ENCODE measurements at places on chromosomes 3 and 15. TPM values are rescaled to one million over a fixed set of nuclear protein-coding genes. Genes with fewer than 3 reads are reported as not detected.

The EOMES gene
- not detected for total RNA-seq

DNA sequence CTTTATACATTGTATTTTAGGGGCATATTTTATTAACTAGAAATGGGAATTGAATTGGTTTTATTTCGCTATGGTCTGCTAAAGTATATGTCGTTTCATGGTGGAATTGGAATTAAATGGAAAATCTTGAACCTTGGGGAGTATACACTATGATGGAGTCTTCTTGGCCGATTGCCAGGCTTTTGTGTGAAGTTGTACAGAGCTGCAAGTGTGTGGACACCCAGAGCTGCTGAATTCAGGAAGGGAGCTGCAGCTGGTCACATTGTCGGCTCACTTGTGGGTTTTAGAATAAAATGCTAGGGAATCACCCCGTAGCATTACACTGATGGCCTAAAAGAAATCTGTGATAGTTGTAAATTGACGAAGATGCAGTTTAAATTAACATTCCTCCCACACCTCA, 35.1 kb downstream of the USP3 start:
- H3K4me1 ChIP-seq = peaks cover 9% of the 10 kb centered on the region
- peaks cover 7% of the 10 kb centered on the region for H3K36me3 ChIP-seq
- DNase-seq = peak; percentile 61
- H3K4me3 ChIP-seq = no peak overlapping the region
- H3K27me3 ChIP-seq = no peaks in the 10 kb centered on the region

GRCh38 chr3:188689101-188689574, 482.6 kb upstream of the TPRG1 start:
- H3K27me3 ChIP-seq = no peaks in the 10 kb centered on the region
- H3K4me1 ChIP-seq = no peaks in the 10 kb centered on the region
- no peak for DNase-seq
- H3K4me3 ChIP-seq = no peak overlapping the region
- H3K36me3 ChIP-seq = no peaks in the 10 kb centered on the region

- H3K4me1 ChIP-seq = no peaks in the 10 kb centered on the region
- H3K27me3 ChIP-seq = no peaks in the 10 kb centered on the region
- DNase-seq = no peak
- H3K4me3 ChIP-seq = no peak overlapping the region
These were observed 120.5 kb downstream of the AQP9 start for GRCh38 chr15:58258501-58259292.

DNA sequence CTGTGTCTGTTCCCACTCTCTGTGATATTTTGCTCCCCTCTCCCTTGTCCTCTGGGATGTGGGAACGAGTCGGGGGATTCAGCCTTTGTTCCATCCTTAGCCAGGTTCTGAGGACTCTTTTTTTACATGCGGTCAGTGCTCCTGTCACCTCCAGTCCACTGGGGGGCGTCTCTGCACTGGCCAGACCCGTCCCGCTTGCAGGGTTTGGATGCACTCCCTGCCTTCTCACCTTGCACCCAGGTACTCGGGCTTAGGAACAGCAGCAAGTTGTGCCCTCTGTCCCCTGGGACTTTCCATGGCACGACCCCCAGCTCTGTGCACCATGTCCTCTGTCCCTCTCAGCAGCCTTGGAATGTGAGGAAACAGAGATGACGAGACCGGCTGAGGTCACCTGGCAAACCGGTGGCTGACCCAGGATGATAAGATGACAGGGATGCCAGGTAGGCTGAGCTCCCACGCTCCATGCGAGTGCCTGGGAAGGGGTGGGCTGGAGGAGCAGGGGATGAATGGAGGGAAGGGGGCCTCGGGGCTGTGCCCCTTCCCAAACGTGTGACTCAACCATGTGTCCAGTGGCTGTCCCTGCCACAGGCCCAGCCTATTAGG, 27.3 kb upstream of the FGD5 start:
- H3K27ac ChIP-seq = no peak overlapping the region
- no peaks in the 10 kb centered on the region for H3K4me1 ChIP-seq
- H3K36me3 ChIP-seq = no peaks in the 10 kb centered on the region
- peak; percentile 46 for DNase-seq

- H3K27me3 ChIP-seq = no peaks in the 10 kb centered on the region
- H3K27ac ChIP-seq = no peak overlapping the region
- no peak overlapping the region for H3K4me3 ChIP-seq
- DNase-seq = no peak
- H3K4me1 ChIP-seq = no peaks in the 10 kb centered on the region
These were observed 30.8 kb downstream of the IFT122 start for GRCh38 chr3:129470861-129471260.

The TRIM71 gene
- 0.05 TPM for total RNA-seq

DNA sequence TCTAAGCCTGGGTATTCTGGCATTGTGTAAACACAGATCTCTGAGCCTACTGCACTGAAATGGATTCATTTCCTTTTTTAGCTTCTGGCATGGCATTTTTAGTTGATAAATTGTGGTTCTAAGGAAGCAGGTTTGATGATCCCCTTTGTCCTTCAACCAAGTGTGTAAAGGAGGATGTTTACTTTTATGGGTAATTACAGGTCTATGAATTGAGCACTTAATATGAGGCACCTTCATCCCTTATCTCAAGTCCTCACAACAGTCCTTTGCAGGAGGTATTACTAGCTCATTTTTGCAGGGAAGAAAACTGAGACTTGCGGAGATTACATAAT, 30.8 kb upstream of the ZBTB38 start:
- H3K4me3 ChIP-seq = no peak overlapping the region
- H3K27ac ChIP-seq = no peak overlapping the region
- peaks cover 9% of the 10 kb centered on the region for H3K4me1 ChIP-seq
- no peaks in the 10 kb centered on the region for H3K27me3 ChIP-seq
- DNase-seq = no peak

The FOXL2NB gene
- total RNA-seq = 0.23 TPM

DNA sequence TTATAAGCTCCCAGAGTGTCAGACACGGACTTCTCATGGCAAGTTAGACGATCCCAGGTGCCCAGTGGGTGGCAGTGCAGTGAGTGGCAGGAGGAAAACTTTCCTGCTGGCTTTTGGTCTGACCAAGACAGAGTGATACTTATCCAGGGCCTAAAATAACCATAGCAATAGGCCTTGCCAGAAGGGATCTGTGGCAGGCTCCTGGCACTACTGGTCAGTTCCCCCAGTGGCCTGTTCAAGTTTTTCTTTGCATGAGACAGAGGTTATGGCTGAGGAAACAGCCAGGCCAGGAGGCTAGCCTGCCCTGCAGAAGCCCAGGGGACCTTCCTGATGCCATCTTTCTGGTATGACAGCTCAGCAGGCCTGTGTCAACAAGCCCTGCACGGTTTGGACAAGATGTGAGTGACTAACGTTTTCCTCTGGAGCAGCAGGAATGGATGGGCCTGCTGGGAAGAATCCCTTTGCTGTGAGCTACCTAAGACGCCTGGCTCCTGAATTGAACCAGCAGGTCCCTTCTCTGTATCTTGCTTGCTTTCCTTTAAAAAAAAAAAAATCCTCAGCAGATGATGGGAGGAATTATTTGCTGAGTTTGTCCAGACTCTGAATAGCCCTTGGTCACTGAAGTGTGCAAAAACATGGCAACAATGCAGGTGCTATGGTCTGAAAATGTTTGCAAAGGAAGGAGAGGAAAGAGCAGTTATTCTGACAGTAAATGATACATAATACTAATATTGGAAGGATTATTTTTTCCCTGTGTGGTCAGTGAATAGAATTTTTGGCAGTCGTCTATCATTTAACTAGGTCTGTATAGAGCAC, 18.0 kb downstream of the SCG5 start:
- no peak for DNase-seq
- H3K4me3 ChIP-seq = no peak overlapping the region
- H3K27ac ChIP-seq = no peak overlapping the region
- H3K36me3 ChIP-seq = no peaks in the 10 kb centered on the region
- no peaks in the 10 kb centered on the region for H3K27me3 ChIP-seq
- peaks cover 12% of the 10 kb centered on the region for H3K4me1 ChIP-seq

- no peak overlapping the region for H3K27ac ChIP-seq
- no peak overlapping the region for H3K4me3 ChIP-seq
- H3K27me3 ChIP-seq = no peaks in the 10 kb centered on the region
- no peaks in the 10 kb centered on the region for H3K36me3 ChIP-seq
- H3K4me1 ChIP-seq = no peaks in the 10 kb centered on the region
- no peak for DNase-seq
These were observed 395.4 kb upstream of the ADAMTS9 start for GRCh38 chr3:65083240-65083639.

GRCh38 chr3:61575893-61576292, 14.5 kb downstream of the PTPRG start:
- H3K4me1 ChIP-seq = no peaks in the 10 kb centered on the region
- H3K27me3 ChIP-seq = no peaks in the 10 kb centered on the region
- H3K27ac ChIP-seq = no peak overlapping the region
- H3K36me3 ChIP-seq = no peaks in the 10 kb centered on the region
- DNase-seq = no peak
- H3K4me3 ChIP-seq = no peak overlapping the region

- H3K36me3 ChIP-seq = no peaks in the 10 kb centered on the region
- no peak overlapping the region for H3K4me3 ChIP-seq
- DNase-seq = no peak
- H3K27me3 ChIP-seq = no peaks in the 10 kb centered on the region
These were observed 39.8 kb downstream of the CCR3 start for GRCh38 chr3:46282041-46282440.

DNA sequence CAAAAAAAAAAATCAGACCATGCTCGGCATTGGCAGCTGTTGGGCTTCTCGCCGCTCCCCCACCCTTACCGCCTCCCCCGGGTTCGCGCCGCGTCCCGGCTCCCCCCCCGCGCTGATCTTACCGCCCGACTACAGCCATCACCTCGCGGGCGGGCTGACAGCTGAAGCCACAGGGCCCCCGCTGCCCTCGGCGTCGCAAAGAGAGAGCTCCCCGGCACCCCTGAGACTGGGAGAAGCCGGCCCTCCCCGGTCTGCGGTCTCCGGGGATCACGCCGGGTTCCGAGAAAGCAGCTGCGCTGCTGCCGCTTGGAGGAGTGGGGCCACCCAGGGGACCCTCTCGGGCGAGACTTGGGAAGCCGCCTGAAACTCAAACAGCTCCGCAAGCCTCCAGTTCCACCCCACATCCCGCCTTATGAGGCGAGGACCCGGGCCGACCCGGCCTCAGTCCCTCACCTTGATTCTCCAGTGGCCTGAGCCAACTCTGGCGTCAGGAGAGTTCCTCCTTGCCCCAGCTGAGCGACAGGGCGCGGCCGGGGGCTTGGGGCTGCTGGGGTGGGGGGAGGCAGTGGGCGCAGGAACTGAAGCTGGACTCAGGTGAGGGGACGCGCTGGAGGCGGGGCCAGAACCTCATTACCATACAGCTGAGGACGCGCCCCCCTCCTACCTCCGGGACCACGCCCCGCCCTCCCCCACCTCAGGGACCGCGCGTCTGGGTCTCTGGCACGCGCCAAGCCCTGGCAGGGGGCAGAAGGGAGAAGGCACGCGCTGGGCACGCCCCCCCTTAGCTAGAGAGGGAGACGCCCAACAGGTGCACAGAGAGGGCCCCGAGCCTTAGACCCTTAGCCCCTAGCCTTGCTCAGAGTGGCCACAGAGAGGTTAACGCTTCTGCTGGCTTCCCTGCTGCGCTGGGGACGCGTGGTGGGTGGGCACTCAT, 1.0 kb upstream of the DLL4 start:
- peaks cover 27% of the 10 kb centered on the region for H3K27me3 ChIP-seq
- H3K4me3 ChIP-seq = peak overlapping the region; percentile 56

The NANOGP8 gene
- not detected for total RNA-seq

DNA sequence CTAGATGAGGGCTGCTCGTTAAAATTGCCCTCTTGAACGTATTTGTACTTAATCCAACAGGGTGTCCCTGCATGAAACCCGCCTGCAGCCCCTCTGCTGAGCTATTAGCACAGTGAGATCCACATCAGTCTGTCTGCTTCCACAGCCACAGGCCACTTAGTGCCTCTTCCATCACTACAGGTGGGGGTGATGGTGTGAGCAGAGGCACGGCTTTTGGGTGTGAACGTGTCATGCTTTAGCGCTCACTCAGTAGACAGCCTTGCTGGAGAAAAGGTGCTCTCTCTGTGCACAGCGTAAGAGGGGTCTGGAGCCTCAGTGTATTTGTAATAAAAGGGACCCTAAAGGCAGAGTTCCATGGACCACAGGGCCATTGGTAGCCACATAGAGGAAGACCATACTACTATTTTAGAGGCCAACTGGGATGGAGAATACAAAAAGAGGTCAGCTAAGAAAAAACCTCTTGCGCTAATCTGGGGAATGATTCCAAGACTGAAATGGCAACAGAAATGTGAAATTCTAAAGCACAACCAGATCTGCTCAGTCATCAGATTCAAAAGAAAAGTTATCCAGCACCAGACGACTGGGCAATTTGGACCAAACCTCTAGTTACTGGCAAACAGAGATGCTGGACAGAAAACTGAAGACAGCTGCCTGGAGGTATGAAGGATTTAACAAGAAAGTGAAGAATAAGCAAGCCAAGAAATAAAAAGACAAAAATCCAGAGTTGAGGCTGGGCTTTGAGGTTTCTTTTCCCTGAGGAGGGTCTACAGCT, 120.2 kb downstream of the ATP10A start:
- H3K27me3 ChIP-seq = no peaks in the 10 kb centered on the region
- no peak for DNase-seq
- H3K4me1 ChIP-seq = peaks cover 17% of the 10 kb centered on the region
- no peaks in the 10 kb centered on the region for H3K36me3 ChIP-seq
- no peak overlapping the region for H3K27ac ChIP-seq

DNA sequence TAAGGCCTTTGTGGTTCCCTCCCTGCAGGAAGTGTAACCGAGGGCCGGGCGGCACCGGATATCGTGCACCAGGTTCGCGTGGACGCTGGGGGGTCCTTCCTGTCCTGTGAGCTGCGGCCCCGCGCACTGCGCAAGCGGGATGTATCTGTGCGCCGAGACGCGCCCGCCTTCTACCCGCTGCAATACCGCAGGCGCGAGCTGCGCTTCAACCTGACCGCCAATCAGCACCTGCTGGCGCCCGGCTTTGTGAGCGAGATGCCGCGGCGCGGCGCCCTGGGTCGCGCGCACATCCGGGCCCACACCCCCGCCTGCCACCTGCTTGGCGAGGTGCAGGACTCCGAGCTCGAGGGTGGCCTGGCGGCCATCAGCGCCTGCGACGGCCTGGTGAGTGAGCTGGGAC, 35.9 kb downstream of the SAXO2 start:
- H3K36me3 ChIP-seq = no peaks in the 10 kb centered on the region
- no peak overlapping the region for H3K4me3 ChIP-seq
- H3K27me3 ChIP-seq = no peaks in the 10 kb centered on the region
- H3K4me1 ChIP-seq = no peaks in the 10 kb centered on the region

The CCDC33 gene
- total RNA-seq = 1.2 TPM

GRCh38 chr15:40381818-40382529, 547 bp upstream of the KNSTRN start:
- no peak overlapping the region for H3K27ac ChIP-seq
- peaks cover 19% of the 10 kb centered on the region for H3K36me3 ChIP-seq
- H3K4me3 ChIP-seq = peak overlapping the region; percentile 92
- no peak for DNase-seq
- no peaks in the 10 kb centered on the region for H3K4me1 ChIP-seq

- no peaks in the 10 kb centered on the region for H3K27me3 ChIP-seq
- H3K36me3 ChIP-seq = no peaks in the 10 kb centered on the region
- H3K4me3 ChIP-seq = no peak overlapping the region
- H3K4me1 ChIP-seq = peaks cover 5% of the 10 kb centered on the region
- DNase-seq = no peak
These were observed 121.3 kb downstream of the THRB start for GRCh38 chr3:24373198-24373959.

GRCh38 chr3:134709561-134710312, 58.9 kb upstream of the KY start:
- no peak overlapping the region for H3K4me3 ChIP-seq
- 0 out of 2 replicates have a peak, but pooled peaks cover 2% of the 10 kb centered on the region for H3K27me3 ChIP-seq
- DNase-seq = no peak
- no peaks in the 10 kb centered on the region for H3K36me3 ChIP-seq
- H3K4me1 ChIP-seq = no peaks in the 10 kb centered on the region

- no peak for DNase-seq
- no peak overlapping the region for H3K4me3 ChIP-seq
- H3K27me3 ChIP-seq = no peaks in the 10 kb centered on the region
- H3K36me3 ChIP-seq = no peaks in the 10 kb centered on the region
These were observed 14.3 kb upstream of the ABHD5 start for GRCh38 chr3:43676441-43676840.
